HuH-7.5 (cell line): ENCODE measurements at places on chromosomes 5 and 9.

GRCh38 chr9:98226516-98226915, 28.9 kb downstream of the TBC1D2 start:
- no peak for DNase-seq

- DNase-seq: peak; percentile 30
Observed at GRCh38 chr5:73902327-73903051, 276.5 kb downstream of the ARHGEF28 start.

DNA sequence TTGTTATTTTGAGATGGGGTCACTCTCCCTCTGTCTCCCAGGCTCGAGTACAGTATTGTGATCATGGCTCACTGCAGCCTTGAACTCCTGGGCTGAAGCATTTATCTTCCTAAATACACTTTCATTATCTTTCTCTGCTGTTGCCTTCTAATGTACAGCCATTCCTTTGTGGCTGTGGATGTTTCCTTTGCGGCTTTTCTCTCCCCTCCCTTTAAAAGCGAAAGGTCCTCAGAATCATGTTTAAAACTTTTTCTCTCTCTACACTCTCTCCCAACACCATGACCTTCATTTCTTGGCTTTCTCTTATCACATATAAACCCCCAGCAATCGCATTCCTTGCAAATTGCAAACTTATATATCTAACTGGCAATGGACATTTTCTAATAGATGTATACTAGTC, 1.6 kb downstream of the IFNA2 start:
- no peak for DNase-seq

DNA sequence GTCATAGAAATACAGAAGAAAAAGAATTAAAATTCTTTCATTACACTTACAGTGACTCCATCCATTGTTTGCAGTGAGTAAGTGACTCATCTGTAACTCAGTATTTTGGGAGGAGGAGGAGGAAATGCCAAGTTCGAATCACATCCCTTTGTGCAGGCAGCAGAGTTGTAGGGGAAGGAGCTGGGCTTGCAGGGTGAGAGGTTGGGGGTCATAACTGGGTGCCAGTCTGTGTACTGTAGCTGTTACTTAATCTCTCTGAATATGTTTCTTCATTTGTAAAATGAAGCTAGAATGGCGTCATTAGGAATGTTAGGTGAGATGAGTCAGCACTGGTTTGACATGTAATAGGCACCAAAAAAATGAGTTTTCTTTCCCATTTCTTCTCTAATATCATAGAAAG, 235.7 kb upstream of the ADAMTSL1 start:
- DNase-seq: no peak

DNA sequence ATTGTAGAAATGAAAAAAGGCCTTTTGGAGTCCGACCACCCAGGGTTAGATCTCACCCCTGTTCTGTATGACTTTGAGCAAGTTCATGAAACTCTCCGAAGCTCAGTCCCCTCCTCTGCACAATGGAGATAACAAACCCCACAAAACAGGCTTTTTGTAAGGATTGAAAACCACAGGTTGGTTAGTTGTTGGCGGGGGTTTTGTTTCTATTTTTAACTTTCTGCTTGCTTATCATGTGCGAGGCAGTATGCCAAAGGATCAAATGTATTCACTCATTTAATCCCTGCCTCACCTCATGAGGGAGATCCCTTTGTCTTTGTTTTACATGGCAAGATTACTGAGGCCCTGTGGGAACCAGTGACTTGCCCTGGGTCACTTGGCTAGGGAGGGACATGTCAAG, 539.1 kb downstream of the CDK5RAP2 start:
- DNase-seq: no peak

GRCh38 chr5:151612689-151613427, 21.7 kb upstream of the FAT2 start:
- DNase-seq: no peak

- no peak for DNase-seq
Observed at GRCh38 chr5:127700237-127700766, 2.9 kb upstream of the CCDC192 start.

GRCh38 chr5:99037668-99038067, 108.9 kb upstream of the CHD1 start:
- no peak for DNase-seq

- DNase-seq: no peak
Observed at GRCh38 chr5:38650540-38650939, 94.1 kb upstream of the LIFR start.

- DNase-seq: no peak
Observed at GRCh38 chr5:126233256-126233655, 190.0 kb upstream of the GRAMD2B start.

DNA sequence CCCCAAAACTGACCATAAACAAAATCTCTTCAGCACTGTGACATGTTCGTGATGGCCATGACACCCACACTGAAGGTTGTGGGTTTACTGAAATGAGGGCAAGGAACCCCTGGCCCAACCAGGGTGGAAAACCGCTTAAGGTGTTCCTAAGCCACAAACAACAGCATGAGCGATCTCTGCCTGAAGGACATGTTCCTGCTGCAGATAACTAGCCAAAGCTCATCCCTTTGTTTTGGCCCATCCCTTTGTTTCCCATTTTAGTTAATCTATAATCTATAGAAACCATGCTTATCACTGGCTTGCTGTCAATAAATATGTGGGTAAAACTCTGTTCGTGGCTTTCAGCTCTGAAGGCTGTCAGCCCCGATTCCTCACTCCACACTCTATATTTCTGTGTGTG, 21.8 kb upstream of the TUT7 start:
- no peak for DNase-seq

DNA sequence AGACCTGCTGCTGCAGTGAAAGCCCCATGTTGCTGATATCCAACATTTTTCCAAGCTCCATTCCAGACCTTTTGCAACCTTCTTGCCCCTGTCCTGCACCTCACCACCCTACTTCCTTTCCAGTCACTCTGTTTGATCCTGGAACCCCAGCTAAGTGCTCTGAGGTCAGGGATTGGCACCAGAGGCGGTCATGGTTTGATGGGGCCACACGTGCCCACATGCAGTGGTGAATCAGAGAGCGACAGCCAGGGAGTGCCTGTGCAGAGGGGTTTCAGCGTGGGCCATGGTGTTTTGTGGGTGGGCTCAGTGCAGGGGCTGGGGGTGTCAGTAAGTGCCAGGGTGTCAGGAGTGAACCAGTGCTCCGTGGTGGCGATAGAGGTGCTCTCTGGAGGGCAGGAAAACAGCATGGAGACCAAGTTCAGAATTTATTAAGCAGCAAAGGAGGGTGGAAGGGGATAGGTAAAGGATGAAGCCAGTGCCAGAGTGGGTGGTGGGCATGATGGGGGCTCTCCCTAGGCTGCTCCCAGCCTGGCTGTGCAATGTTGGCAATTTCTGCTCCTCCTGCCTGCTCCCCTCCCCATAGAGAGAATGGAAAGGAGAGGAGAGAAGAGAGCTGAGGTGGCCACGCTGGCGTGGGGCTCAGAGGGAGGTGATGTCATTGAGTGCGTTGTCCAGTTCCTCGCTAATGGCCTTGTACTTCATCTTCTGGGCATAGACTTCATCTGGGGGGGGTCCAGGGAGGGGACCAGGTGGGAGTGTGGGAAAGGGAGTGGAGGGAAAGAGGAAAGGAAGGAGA, 7.0 kb downstream of the TPM2 start:
- no peak for DNase-seq

DNA sequence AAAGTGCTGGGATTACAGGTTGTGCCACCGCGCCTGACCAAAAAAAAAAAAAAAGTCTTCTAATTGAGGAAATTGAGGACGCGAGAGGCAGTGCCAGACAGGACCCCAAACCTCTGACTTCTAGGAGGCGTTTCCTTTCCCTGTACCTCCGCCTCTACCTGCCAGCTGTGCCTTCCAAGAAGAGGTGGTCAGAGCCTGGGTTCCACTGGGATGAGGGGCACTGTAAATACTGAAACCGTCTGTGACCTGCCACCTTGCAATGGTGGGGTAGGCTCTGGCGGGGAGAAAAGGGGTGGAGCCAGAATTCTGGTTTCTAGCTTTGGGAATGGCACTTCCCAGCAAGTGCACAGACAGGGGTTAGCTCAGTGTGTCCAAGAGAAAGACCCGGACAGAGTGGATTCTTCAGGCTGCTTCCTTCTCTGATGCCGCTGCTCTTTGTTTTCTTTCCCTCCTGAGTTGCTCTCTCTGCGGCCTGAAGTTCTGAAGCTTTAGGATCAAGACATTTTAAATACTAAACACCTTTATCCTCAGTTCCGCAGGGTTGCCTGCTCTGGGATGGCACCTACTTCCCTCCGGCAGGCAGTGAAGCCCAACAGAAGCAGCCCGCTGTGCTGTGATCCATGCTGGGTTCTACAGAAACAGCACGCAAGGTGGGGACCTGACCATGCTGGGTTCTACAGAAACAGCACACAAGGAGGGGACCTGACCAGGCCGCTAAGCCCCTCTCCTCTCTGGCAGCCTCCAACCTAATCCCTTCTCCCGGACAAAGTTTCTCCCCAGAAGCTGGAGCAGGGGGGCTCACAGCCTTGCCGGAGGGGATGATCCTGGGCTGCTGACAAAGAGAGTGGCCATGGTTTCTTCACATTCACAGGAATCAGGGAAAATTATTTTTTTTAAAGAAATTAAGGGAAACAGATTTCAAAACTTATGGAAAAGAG, 65.2 kb downstream of the OTULIN start:
- DNase-seq: no peak

DNA sequence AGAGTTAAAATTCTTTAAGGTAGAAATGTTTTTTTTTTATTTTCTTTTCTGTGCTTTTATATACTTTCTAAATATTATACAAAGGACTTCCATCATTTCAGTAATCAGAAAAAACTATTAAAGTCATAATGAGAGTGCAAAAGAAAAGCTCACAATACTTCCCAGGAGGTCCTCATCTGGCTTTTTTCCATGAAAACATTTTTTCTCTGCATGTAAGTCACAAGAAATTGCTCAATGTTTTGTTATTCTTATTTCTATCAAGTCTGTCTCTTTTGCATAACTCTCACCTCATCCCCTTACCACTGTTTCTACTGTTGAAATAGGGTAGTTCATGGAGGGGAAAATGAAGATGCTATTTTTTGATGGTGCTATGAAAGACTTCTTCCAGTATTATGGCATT, 375.0 kb downstream of the TMEM232 start:
- no peak for DNase-seq

DNA sequence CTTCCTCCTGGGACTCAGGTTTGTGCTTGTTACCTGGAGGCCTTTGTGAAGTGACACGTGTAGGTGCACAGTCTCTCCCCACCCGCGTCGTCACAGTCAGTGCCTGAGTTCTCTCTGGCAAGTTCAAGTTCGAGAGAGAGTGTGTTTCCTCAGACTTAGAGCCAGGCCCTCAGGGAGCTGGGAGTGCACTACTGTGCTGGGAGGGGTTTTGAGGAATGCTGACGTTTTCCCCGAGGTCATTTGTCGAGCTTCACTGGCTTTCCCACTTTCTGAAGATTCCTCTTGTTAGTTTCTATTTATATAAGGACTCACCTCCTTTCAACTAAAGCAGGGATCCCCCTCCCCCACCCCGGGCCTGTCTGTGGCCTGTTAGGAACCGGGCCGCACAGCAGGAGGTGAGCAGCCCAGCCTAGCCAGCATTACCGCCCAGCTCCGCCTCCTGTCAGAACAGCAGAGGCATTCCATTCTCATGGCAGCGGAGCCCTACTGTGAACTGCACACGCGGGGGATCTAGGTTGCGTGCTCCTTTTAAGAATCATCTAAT, 209.2 kb downstream of the DIRAS2 start:
- no peak for DNase-seq

DNA sequence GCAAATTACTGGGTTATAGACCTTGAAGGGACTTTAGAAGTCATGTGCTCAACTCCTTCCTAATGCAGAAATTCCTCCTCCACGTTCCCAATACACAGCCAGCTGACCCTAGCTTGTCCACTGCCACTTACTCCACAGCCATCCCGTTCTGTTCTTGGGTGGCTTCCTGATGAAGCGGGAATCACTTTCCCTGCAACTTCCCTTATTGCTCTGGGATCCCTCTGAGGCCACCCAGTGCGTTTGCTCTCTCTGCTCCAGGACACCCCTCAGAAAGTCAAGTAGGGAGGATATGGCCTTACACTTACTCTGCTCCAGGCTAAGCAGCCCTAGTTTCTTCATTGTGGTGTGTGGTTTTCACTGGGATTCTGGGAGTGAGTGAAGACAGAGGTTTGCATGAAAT, 55.5 kb downstream of the GALNT12 start:
- no peak for DNase-seq

DNA sequence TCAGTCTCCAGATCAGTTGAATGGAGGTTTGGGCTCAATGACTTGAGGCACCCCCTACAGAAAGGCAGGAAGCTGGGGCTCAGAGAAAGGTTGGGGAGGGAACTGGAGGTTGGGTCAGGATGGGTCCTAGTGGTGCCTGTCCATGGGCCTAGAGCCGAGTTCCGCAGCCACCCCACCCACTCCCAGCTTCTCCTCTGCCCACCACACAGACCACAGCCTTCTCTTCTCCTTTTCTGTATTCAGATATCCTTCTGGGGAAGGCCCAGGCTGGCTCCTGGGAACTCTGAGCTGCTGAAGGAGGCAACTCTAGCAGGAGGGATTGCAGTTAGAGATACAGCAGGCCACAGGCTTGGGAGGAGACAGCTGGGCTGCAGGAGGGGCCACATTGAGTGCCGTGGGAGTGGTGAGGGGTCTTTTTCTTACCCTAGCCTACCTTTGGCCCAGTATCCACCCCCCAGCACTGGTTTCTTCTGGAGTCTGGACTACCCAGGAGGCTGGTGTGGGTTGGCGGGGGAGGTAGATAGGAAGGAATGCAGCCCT, 15.4 kb upstream of the PTGS1 start:
- DNase-seq: no peak

GRCh38 chr9:90830977-90831376, 29.4 kb downstream of the SYK start:
- DNase-seq: no peak

DNA sequence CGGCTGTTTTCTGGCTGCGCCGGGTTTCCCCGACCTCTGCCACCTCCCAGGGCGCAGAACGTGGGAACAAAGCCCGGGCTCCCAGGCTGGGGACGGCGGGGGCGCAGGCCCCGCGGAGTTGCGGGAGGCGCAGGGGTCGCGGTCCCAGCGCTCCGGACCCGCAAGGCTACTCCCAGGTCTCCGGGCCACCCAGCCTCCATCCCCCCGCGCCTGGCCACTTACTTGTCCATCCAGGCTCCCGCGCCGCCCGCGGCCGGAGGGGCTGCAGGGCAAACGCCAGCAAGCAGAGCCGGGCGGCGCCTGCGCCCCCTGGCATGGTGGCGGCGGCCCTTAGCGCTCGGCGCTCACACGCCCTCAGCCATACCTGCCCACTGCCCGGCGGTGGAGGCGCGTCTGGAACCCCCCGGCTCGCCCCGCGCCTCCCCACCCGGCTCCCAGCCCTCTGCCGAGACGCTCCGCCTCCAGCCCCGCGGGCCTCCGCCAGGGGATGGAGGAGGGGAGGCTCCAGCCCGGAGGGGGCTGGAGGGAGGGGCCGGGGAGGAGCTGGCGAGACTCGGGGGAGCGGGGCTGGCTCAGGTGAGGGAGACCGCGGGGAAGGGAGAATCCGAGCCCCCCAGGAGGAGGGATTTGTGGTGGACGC, at the start of gene ADAM19:
Gene ADAM19 (minus strand): TSS at position 395 of the 640 bp plus-strand sequence. CDS start 79 bp downstream, at position 316.
- DNase-seq: no peak
